Panc1 (cell line): ENCODE measurements at places on chromosomes 2 and 18.

- DNase-seq: no peak
These were observed 94.0 kb downstream of the ZNF532 start for GRCh38 chr18:58958628-58959027.

DNA sequence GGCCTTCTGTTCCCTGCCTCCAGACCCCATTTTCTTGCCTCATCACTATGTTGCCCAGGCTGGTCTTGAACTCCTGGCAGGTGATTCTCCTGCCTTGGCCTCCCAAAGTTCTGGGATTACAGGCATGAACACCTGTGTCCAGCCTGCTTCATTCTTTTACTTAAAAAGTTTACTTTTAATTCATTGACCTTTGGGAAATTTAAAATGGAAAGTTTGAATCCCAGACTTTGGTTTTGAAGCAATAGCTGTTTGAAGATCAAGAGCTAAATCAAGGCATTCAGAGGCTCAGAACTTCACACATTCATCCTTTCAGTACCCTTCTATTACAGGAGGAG lies 79.3 kb upstream of the SESTD1 start:
- DNase-seq: no peak

DNA sequence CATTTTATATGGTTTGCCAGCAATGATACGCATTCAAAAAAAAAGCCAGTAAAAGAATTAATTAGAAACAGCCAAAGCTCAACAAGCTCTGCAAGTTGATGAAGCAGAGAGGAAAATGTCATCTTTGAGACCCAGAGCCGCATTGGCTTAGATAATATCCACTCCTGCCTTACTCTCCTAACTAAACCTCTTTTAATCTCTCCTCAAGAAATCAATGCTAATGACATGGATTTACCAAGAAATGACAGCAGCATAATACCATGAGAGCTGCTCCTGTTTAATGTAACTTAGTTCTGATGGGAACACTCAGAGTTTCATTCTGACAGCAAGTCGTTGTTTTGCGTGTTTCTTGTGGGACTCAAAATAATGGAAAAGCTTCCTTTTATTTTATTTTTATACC lies 1099.4 kb upstream of the PIK3C3 start:
- no peak for DNase-seq

GRCh38 chr2:179991344-179991743 lies 15.8 kb downstream of the CWC22 start:
- DNase-seq: no peak

DNA sequence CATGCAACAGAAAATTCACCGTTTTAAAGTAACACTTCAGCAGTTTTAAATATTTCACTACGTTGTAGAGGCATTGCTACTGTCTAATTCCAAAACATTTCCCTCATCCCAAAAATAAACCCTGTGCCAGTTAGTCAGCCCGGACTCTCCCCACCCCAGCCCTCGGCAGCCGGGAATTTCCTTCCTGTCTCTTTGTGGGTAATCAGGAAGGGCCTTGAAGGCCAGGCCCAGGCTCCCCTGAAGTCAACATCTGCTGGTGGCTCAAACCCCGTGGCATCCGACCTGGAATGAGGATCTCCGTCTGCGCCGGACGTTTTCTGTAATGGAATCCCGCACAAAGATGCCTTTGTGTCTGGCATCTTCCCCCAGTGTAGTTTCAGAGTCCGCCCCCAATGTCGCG lies 219.6 kb downstream of the SNTG2 start:
- DNase-seq: no peak

DNA sequence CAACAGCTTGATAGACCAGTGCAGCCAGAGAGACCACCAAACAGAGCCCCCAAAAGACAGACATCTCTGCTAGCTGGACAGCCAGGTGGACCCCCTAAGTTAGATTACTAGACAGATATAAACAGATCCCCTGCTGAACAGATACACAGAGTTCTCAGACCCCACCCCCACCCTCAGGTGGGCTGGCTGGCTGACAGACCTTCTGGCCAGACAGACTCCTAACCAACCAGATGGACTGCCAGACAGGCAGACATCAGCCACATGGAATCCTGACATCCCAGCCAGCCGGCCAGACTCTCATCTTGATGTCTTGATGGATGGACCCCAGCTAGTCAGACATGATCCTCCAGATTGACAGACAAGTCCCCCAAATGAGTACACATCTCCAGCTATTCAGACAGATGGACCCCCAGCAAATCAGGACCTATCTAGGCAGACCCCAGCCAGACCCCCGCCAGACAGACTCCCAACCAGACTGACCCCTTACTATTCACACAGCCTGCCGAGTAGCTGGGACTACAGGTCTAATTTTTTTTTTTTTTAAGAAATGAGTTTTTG lies 18.0 kb downstream of the PTPN18 start:
- no peak for DNase-seq

DNA sequence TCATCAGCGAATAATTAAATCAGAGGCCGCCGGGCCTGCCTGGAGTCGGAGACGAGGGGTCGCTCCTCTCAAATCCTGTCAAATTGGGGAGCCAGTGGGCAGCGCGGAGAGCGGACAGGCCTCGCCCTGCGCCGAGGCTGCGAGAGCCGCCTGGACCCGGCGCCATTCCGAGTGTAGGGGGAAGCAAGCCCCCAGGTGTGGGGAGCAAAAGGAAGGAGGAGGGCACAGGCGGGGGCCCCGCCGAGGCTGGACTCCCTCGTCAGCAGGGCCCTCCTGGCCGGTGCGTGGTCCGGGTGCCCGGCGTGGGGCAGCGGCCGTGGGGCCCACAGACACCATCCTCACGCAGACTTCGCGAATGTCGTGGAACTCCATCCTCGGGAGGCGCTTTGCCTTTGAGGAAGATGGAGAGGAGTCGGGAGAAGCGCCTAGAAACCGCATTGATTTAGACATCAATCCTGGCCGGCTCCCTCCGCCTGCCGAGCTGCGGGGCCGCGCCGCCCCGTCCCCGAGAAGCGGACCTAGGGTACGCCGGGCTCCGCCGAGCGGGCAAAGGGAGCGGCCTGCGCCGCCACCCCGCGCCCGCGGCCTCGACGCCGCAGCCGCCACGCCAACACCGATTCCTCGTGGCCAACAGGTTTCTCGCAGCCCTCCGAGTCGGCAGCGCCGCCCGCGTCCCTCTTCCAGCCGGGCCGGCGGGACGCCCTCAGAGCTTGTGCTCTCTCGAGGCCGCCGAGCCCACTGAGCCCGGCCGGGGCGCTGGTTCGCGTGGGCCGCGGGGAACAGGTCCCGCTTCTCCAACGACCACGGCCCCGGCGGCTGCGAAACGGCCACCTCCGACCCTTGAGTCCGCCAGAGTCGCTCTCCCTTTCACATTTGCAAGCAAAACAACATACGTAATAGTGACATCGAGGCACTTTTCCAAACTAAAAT lies 6.7 kb upstream of the ONECUT2 start:
- DNase-seq: no peak

DNA sequence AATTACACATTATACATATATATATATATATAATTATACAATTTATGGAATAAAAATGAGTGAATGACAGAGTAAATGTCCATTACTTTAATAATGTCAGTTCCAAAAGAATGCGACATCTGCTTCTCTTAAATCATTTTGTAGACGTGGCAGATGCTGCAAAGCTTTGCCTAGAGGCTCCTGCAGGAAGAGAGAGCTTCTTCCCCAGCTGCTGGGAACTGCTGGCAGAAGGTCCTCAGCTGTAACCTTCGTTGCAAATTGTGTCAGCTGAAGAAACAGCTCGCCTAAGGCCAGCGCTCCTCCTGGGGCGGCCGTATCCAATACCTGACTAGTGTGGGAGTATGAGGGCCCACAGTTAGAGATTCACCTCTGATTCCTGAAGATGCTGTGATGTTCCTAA lies 9.6 kb upstream of the THNSL2 start:
- no peak for DNase-seq

DNA sequence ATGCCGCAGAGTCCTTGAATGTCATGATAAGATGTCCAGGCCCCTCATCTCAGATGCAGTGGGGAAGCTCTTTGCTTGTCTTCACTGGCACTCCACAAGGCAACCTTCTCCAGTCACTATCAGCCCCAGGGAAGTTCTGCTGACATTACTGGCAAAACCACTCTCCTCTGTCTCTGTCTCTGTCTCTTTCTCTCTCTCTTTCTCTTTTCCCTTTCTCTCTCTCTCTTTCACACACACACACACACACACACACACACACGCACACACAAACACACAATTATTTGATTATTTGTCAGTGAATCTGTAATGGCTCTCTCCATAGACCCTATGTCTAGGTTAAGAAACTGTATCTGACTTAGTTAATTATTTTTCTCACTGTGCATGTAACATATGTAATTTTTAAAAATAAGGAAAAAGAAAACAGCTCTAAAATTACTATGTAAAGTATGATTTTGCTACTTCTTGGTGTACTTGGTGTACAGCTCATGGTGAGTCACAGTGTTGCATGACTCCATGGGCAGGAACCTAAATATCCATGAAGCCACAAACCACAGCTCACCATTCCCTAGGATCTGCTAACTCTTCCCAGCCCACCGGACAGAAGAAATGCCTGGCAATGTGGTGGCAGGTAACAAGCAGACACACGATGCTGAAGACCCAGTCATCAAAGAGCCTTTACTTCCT lies 594.9 kb upstream of the ID2 start:
- no peak for DNase-seq

DNA sequence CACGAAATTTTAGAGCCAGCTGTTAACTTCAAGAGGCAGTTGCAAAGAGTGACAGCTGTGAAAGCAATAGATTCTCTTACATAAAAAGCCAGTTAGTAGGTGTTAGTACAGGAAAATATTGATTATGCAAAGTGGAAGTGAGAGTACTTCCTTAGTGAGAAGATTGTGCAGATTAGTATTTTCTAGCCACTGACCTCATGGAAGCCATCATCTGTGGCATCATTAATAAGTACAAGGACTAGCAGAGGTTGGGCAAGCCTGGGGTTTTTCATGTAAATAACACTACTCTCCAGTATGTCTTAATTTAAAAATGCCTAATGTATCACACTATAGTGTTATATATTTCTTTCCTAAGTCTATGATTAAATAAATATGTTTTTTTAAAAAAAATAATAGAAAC lies 166.2 kb upstream of the DTNA start:
- no peak for DNase-seq

DNA sequence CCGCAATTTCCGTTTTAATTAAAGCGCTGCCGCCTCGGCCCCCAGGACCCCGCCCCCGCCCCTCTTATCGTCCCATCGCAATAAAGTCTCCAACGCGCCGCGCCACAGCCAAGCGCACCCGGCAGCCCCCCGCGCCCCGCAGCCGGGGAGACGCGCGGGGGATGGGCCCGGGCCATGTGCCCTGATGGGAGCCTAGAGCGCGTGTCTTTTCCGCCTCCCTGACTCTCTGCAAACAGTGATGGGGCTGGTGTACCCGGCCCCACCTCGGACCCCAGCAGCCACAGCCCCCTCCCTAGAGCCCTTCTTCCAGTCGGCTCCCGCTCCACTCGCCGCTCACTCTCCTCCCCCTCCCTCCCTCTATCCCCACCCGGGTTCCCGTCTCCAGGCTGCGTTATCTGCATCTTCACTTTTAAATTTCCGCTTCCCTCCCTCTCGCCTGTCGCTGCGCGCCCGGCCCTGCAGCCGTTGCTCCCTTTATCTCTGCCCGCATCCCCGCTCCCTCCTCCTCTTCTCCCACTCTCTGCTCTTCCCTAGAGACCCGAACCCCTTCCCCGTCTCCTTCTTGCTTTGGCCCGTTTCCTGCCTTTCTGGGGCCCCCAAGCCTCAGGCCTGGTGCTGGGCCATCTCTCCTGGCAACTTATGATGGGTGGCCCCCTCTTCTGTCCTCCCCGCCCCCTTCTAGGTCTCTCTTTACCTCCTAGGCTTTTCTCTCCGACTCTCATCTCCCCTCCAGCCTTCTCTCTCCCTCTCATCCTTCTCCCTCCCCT lies 524 bp upstream of the FEV start:
- no peak for DNase-seq

GRCh38 chr18:5900262-5900661 lies 4.9 kb upstream of the TMEM200C start:
- no peak for DNase-seq

DNA sequence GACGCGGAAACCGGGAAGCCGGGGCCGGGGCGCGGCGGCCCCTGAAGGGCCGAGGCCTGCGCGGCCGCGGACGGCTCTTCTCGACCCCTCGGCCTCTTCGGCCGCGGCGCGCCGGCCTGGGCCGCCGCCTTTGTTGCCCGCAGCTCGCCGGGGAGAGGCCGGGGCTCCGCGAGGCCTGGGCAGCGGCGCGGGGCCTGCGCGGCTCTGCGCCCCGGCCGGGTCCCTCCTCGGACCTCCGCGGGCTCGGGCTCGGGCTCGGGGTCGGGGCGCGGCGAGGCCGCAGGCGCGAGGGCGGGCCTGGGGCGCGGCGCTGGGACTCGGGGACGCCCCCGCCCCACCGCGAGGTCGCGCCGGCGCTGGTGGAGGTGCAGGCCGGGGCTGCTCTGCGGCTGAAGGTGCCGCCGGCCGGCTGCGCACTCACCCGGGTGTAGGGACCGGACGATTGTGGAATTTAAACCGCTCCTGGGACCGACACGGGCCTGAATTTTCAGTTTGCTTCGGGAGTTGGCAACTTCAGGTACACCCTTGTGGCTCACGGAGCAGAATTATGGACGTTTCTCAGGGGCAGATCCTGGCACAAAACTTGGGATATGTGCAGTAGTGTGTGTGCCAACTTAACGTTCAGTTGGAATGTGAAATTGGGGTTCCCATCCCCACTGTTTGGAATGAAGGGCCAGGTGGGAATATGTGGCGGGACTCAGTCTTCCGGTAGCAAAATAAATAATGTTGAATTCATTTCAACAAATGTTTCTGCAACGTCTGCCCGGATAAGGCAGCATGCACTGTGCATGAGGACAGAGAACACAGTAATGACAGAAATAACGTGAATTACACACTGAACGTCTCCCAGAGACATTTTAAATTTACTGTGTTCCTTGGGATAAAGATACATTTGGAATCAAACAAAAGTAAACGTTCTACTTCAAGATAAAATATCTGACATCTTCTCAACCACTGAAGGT lies 787 bp downstream of the SOCS6 start:
- no peak for DNase-seq

GRCh38 chr2:9256570-9257043 lies 50.0 kb downstream of the ASAP2 start:
- DNase-seq: no peak

DNA sequence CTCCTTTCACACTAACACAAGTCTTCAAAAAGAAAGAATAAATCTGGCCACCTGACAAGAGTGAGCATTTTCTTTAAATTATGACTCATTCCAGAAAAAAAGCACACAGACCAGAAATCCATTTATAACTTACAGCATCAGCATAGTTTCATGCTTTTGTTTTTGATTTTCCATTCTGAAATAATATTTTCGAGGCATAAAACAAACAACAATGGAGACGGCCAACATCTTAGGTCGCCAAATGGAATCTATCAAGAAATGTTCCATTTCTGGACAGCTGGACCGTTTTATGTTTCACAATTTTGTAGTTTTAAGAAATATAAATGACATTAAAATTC lies 165.4 kb upstream of the ZFP36L2 start:
- no peak for DNase-seq

DNA sequence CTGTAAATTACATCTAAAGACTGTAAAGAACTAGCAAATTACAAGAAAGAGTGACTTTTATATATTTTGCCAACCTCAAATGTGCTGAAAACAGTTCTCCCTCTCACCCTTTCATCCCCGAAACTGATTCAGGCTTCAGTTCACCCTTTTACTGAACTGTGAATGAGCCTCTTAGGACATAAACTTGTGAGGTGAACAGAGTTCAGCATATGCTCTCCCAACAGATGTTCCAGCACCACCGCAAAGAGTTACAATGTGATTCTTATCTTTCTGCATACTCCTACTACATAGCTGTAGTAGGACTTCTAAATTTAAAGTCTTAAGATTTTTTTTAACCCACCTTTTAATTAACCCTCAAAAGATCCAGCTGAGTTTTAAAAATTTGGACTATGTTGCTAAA lies 1.2 kb upstream of the ZCCHC2 start:
- no peak for DNase-seq
